Right cardiac atrium (tissue), 5 donors: ENCODE measurements at places on chromosomes 7 and 10.

DNA sequence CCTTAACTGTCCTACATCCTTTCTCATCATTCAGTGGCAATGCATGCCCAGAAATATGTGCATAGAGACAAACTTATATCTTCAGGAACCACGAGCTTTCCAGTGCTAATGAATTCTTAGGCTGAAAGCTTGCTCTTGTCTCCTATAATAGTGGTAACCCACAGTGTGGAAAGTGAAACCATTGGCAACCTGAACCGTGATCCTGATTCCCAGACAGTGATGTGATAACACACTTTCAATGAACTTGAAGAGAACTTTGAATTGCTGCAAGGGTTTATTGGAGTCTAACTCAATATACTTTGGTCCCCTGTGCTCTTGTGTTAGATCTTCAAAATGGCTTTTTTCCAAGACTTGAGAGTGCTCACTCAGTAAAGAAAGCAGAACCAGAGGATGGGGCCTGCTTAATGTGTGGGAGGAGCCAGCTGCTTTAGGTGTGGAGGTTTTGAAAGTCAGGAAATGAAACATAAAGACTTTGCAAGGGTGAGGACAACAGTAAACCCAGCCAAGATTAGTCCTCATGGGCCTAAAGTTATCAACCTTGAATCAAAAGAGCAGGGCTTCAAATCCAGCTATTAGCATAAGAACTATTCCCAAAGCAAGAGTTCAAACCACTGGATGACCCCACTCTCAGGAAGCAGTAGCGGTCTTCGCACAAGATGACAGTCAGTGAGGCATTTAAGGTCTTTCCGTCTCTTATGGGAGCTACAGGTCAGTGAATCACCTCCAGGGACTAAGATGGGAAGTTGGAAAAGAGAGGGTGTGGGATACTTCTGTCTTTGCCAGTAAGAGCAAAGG, 332.4 kb upstream of the NRP1 start:
- DNase-seq = no peak

GRCh38 chr10:5606864-5607263, 59.5 kb downstream of the ASB13 start:
- peak; percentile 35 for DNase-seq

GRCh38 chr10:123275136-123275564, 120.9 kb downstream of the BUB3 start:
- DNase-seq = no peak

DNA sequence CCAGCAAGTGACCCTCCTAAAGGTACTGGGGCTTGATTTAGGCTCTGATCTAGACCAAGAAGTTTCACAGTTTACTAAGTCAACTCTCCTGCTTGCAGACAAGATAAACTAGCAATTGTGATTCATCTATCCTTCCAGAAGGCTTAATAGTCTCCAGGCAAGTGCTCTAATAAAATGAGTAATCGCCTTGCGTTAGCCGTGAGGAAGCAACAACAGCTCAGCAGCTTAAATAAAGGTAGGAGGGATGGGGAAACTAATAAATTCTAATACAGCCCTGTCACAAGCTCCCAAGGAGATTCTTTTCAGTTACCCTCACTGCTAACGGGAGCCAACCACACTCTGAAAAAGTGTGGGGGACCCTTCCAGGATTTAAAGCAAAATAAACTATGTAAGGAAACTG, 48.4 kb downstream of the FRMD4A start:
- DNase-seq = no peak

- peak; percentile 27 for DNase-seq
Measured at GRCh38 chr10:112952282-112953173, 2.5 kb downstream of the TCF7L2 start.

DNA sequence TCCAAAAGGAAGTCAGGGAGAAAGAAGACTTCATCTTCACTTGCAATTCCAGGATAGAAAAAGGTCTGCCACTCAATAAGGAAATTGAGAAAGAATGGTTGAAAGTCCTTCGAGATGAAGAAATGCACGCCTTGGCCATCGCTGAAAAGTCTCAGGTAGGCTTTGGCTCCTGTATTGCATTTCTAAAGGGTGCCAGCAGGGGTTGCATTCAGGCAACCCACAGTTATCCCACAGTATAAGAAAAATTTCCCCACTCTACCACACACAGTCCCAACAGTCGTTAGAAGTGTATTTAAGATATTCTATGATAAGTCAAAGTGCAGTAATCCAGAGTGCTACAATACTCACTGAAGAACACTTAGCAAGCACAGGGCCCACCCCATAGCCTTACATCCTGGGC, 93.4 kb upstream of the FGL2 start:
- DNase-seq = no peak

DNA sequence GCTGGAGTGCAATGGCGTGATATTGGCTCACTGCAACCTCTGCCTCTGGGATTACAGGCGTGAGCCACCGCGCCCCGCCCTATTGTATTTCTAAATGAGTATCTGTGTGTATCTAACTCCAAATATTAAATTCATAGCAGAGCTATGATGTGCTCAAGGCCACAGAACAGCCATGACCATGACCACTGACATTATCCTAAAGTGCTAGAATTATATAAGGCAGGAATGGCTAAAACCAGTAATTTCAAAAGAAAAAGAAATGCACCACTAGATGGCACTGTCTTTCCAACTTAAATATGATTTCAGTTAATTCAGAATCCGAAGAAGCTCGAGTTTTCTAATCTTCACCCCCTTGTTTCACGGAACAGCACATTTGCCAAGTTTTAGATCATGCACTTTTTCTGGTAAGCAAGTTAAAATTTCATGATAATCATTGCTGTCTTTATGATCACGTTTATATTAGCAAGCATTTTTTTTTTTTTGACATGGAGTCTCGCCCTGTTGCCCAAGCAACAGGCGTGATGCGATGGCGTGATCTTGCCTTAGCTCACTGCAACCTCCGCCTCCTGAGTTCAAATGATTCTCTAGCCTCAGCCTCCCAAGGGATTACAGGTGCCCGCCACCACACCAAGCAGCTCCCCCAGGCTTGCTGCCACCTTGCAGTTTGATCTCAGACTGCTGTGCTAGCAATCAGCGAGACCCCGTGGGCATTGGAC, 65.3 kb downstream of the OR13A1 start:
- peak; percentile 51 for DNase-seq

- DNase-seq = no peak
Measured at GRCh38 chr7:53993224-53993623, 549.0 kb upstream of the VSTM2A start.

DNA sequence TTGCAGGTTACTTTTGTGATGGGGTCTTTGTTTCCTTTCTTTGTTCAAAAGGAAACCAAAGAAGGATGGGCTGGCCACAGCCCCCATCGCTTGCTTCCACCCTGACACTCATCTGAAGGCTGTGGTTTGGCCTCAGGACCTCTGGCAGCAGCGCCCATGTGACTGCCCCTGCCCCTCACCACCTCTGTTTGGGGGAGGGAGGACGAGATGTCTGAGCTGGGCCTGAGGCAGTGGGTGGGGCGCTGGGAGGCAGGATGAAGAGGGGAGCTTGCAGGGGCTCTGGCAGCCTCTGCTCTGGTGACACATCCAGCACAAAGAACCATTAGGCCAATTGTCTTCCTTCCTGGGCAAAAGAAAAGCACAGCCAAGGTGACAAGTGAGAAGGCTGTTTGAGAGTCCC, 15.9 kb upstream of the CHST15 start:
- DNase-seq = no peak

- no peak for DNase-seq
Measured at GRCh38 chr10:10054466-10054865, 963.2 kb upstream of the CELF2 start.

DNA sequence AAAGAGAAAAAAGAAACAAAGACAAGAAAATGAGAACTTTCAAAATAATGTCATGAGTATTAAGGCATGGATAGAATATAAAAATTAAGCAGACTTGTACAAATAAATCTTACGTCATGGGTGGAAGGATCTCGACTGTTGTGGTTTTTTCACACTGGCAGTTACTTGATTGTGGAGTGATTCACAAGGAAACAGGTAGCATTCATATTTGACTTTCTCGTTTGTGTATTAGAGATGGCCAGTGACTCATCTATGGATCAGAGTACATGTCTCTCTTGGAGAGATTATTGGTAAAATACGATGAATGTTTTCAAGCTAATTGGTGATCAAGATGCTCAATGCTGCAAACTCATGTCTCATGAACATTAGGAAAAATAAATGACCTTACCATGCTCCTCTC, 564.3 kb downstream of the GATA3 start:
- no peak for DNase-seq

DNA sequence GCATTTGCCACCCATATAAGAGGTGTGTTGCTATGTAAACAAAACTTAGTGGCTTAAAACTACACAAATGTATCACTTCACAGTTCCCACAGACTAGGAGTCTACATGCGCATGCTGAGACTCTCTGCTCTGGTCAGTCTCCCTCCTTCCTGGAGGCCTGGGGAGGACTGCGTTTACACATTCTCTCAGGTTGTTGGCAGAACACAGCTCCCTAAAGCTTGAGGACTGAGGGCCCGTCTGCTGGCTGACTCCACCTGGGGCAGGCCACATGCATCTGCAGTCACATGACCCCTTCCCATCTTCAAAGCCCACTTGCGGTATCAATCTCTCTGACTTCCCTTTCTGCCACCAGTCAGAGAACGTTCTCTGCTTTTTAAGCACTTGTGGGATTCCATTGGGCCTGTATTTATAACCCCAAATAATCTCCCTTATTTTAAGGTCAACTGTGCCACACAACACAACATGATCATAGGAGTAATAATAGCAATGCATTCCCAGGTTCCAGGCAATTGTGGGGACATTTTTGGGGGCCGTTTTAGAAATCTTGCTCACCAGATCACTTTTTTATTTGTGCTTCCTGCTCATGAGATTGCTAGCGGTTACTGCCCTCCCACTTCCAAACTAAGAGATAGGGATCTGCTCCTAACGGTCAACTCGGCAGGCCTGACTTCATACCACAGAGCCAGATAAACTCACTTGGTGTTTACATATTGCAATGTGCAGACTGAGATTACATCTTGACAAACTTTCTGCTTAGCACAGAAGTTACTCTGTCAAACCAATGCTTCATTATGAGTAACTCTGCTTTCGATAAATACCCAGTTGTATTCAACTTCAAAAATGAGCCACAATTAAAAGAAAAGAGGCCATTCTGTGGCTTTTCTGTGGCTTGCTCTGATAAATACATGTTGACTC, 96.3 kb downstream of the ALOX5 start:
- no peak for DNase-seq

DNA sequence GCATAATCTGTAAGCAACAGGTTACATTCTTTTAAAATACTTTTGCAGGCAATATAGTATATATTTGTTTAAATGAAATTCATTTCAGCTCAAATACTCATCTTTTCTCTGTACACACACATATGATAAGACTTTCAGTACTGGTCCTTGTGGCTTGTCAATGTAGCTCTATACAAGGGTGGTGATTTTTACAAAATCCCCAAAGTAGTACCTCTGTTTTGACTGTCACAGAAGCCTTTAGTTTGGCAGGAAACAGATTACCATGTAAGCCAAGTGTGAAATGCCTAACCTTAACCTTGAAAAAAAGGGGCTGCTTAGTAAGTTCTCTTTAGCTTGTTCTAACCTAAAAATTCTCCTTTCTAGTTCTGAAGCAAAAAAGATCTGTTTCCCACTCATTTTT, 87.9 kb downstream of the KCND2 start:
- no peak for DNase-seq
